ENCODE measurements at places on chromosomes 5 and 9.

GRCh38 chr5:33737697-33738096, 154.1 kb downstream of the ADAMTS12 start:
- no peak for DNase-seq

GRCh38 chr5:72231991-72232703, 87.9 kb downstream of the MRPS27 start:
- DNase-seq: no peak

GRCh38 chr5:77143998-77144836, 57.1 kb upstream of the ZBED3 start:
- peak; percentile 86 for DNase-seq

DNA sequence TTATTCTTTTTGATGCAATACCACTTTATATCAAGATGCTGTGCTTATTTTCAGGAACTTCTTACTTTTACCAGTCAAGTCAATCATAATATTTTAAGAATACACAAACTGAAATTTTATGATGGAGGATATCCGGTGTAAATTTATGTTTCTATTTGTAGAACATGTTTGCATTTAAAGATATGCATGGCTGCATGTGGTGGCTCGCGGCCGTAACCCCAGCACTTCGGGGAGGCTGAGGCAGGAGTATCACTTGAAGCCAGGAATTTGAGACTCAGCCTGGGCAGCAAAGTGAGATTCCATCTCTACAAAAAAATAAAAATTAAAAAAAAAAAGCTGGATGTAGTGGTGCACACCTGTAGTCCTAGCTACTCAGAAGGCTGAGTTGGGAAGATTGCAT, 73.5 kb upstream of the ALDH1A1 start:
- DNase-seq: no peak

DNA sequence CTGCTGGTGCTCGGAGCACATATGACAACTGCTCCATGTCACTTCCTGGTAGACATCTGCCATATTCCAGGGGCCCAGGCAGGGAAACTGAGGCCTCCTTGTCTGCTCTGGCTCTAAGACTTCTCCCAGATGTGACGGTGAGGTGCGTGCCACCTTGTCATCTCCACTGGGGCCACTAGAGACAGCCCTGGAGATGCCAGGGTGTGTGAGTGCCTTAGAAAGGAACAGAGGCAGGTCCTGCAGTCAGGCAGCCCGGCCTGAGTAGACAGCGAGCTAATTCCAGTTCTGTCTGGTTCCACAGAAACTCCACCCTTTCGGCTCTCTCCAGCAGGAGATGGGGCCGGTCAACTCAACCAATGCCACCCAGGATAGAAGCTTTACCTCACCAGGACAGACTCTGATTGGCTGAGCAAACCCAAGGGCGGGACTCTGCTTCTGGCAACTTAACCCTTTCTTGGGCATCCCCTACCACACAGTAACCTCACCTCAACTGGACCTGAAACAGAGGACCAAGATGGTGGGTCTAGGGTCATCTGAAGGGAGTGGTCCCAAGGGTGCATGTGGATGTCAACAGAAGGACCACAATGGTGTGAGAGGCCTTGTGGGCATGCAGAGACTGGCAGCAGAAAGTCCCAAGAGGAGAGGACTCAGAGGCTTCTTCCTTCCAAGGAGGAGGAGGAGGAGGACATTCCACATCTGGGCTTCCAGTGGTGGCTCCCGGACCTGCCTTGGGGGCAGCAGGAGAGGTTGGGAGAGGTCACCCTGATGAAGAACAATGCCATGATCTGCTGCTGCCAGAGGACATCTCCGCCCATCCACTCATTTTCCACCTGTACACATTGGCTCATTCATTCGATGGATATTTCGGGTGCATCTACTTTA, 77.7 kb downstream of the RGS3 start:
- DNase-seq: peak; percentile 77

- DNase-seq: peak; percentile 53
These were observed 2.9 kb downstream of the DNAJB5 start for GRCh38 chr9:34992376-34992951.

- no peak for DNase-seq
These were observed 1.9 kb upstream of the GRIN1 start for GRCh38 chr9:137136881-137137607.

DNA sequence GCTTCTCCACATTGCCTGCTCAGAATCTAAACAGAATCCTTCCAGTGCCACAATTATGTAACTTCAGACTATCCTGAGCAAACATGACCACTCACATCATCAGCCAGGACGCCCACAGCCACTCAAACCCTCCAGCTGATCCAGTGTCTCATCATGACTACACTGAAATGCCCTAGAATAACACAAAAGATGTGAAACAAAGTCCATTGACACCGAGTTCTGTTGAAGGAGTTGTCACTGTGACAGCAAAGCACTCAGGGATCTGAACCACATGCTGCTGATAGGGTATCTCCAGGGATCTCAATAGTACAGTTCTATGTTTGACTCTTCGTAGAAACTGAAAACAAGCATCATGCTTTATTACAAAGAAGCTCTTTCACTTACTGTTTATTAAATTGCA, 150.2 kb downstream of the GABBR2 start:
- DNase-seq: no peak

DNA sequence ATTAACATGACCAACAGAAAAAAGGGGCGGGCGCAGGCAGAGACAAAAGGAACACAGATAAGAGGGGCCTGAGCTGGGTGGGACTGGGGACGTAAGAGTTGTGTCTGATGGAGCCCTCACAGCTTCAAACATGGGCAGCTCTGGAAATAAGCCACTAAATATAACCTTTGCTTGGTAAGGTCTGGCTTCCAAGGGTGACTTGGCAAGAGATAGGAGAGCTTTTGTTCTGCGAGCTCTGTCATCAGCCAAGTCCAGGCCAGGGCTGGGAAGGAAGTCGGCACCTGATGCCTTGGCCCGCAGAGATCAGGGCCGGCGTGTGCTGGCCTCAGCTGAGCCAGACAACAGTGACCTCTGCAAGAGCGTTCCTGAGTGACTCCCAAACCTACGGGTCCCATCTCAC, 11.8 kb downstream of the TRUB2 start:
- DNase-seq: no peak

GRCh38 chr9:86099701-86100364, 475 bp upstream of the GOLM1 start:
- DNase-seq: peak; percentile 79

- no peak for DNase-seq
These were observed 18.1 kb upstream of the SCAI start for GRCh38 chr9:125161284-125161918.

- DNase-seq: no peak
These were observed 366.0 kb downstream of the ARRDC3 start for GRCh38 chr5:91016954-91017700.

DNA sequence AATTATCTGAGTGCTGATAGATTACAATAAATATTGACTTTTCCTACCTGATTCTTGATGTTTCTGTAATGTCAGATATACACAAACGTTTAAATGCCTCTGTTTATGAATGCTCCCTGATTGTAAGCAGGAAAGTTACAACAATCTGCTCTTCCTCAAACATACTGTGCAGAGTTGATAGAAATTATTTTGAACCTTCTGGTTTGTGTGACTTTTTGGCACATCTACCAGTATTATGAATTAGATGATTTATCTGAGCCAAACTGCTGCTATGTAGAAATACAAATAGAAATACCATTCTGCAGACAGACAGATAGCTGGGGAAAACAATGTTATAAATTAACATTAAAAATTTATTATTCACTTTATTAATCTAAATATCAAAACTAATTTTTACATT, 113.0 kb downstream of the SLF1 start:
- no peak for DNase-seq

- DNase-seq: peak; percentile 88
These were observed at the start of gene PDGFRB for GRCh38 chr5:150155258-150156026. Gene PDGFRB (minus strand): TSS chr5:150155845. CDS start chr5:150137047, 18,798 bp downstream.

DNA sequence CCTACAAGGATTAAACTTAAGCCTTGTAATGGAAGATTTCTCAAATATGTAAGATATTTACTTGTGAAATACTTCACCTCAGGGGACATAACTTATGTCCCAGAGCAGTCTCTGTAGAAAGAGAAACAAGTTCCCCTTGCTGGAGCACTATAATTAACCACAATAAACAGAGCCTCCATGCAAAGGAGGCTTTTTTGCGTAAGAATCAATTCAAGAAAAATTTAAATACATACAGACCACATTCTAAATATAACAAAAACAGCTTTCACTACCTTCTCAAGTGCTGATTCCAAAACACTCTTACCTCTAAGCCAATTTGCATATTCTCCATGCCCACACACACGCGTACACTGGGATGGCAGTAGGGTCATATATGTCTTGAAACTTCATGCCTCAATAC, 30.7 kb upstream of the CCNB1 start:
- no peak for DNase-seq

DNA sequence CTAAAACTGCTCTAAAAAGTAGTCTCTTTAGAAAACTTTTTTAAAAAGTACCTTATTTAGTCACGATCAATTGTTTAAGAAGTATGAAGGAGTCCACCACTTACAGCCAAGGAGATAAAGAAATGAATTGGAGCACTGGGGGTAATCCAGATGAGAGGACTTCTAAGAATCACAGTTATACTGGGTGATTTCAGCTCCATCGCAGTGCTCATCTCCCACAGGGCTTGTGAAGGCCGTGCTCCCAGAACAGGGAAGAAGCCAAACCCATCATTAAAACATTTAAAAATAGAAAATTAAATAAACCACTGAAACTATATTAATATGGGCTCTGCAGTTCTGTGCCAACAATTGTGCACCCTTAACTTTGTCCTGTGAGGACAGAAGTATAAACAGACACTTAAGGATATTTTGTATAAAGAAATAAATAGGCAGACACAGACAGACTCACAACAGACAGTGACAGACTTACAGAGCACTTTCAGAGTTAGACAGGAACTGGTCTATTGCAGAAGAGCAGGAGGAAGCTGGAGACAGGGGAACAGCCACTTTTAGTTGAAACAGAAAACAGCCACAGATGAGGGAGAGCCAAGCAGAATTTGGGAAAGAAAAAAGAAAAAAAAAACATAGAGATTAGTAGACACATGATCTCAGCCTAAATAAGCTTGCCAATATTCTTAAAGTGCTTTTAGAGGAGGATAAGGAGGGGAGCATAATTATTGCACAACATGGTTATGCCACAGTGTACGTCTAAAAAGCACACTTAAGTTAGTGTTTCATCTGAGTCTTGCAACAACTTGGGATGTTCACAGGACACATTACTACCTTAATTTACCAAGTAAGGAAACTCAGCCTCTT, 81.8 kb downstream of the FBXO38 start:
- DNase-seq: no peak

DNA sequence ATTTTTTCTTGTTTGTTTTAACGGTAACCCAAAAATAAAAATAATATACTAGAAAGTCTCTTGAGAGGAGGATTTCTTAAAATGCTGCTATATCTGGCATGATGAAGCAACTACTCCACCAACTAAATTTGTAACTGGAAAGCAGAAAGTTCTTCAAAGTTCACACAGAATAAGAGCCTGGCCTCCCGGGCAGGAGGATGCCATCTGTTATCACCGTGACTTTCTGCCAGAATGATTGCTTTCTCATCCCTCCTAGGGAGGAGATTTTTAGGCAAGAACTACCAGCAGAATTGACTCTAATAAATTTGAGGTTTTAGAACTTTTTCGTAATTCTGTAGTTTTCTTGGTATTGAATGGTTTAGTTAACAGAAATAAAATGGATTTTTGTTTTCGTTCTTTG, 464.6 kb upstream of the ACTBL2 start:
- no peak for DNase-seq

GRCh38 chr5:20649966-20650365, 662.0 kb upstream of the CDH18 start:
- no peak for DNase-seq

GRCh38 chr9:18067548-18068120, 406.3 kb upstream of the ADAMTSL1 start:
- DNase-seq: no peak

- no peak for DNase-seq
These were observed 2.7 kb downstream of the ZNF346 start for GRCh38 chr5:177025101-177025601.

GRCh38 chr5:16459451-16459850, 6.1 kb downstream of the ZNF622 start:
- no peak for DNase-seq

DNA sequence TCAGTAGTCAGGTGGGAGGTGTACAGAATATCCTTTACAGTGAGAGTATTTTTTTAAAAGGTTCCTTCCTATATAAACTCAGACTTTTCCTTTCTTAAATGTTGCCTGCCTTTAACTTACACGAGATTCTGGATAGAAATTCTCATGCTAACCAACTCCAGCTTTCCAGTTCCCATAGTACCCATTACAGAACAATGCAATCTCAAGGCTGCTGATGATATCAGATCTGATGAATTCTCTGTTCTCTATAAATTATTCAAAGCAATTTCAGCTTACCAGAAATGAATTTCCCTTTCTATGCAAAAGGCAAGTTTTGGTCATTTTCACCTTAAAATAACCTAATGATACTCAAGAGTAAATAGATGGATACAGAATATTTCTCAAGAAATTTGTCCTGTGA, 90.3 kb downstream of the NUDT12 start:
- DNase-seq: no peak

DNA sequence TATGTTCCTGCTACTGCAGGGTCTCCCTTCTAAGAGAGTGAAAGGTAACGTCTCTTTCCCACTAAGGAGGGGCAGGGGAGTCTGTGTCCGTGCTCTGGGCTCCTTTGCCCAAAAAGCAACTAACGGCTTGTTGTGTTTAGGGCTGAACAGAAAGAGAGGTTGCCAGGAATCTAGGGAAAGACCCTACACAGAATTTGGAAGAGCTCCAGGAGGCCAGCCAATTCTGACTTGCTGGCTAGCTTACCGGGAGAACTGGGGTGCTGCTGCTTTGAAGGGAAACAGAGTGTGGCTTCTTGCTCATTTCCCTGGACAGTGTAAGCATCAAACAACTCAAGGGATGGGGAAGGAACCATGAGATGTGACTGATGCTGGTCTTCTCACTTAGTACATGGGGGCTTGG, 176.1 kb downstream of the GADD45G start:
- DNase-seq: no peak

GRCh38 chr9:126474786-126475485, 138.8 kb upstream of the LMX1B start:
- DNase-seq: no peak

DNA sequence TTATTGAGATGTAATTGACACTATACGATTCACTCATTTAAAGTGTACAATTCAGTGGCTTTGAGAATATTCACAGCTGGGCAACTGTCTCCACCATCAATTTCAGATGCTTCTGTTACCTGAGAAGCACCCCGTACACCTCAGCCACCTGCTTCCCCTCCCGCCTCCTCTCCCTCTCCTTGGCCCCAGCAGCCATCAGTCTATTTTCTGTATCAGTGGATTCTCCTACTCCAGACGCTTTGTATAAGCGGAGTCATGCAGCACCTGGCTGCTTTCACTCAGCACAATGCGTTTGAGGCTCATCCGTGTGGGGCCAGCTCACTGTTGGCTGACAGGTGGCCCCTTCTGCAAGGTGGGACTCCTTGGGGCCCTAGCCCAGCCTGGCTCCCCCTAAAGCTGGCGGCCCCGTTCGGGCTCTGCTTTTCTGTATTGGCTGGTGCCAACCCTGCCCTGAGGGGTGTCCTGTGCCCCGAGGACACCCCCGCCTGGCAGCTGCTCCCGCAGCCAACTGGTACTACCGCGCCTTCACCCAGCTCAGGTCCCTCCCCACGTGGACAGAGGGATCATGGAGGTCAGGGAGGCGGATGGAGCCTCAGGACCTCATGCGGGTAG, 124.4 kb upstream of the COL5A1 start:
- DNase-seq: no peak

Measured in muscle of back (tissue), 13 donors.